SK-N-MC (cell line): ENCODE measurements at places on chromosomes 3 and 15.

- DNase-seq = no peak
Observed at GRCh38 chr3:133136114-133137041, 98.2 kb downstream of the TMEM108 start.

DNA sequence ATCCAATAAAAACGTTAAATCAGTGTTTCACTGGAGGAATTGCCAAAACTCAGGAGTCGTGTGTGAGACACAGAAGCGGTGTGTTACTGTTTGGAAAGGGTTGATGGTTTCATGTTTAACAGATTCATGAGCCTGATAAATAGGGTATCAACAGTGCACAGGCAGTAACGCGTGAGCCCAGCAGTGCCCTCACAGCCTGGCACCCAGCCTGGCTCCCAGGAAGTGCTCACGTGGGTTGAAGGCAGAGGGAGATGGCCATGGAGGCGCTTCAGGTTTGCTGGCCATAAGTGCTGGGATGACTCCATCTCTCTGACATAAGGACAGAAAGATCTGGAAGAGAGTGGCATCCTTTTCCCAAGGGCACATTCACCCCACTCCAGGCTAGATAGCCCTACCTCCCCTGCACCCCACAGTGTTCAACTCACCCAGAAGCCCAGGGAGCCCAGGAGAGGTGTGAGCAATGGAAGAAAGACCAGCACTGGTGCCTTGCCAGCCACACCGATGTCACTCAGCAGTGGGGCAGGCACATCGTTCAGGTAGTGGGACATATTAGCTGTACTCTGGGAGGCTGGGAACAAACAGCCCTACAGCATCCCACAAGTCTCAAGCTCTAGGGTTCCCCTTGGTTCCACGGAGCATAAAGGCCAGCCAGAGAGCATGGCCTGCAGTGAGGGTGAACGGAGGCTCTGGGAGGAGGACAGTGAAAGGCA, 164.3 kb downstream of the LRRK1 start:
- no peak for DNase-seq

DNA sequence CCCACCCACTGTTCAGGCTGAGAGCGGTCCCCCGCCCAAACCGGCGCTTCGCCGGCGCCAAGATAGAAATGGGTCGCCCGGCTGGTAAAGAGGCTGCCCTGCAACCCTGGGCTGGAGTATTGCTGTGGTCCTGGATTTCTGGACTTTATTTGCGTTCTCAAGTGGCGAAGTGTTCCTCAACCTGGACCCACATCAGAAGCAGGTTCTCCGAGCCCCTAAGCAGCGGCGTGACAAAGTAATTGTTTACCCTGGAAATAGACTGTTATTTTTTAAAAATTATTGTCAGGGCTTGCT, 481 bp upstream of the DYNC1LI1 start:
- DNase-seq = no peak

- no peak for DNase-seq
Observed at GRCh38 chr15:42359249-42359648, at the start of gene CAPN3. CAPN3 (plus strand) TSS chr15:42359501; CDS start chr15:42359806, 305 bp downstream.
